MM.1S (cell line): ENCODE measurements at places on chromosomes 1 and 21.

DNA sequence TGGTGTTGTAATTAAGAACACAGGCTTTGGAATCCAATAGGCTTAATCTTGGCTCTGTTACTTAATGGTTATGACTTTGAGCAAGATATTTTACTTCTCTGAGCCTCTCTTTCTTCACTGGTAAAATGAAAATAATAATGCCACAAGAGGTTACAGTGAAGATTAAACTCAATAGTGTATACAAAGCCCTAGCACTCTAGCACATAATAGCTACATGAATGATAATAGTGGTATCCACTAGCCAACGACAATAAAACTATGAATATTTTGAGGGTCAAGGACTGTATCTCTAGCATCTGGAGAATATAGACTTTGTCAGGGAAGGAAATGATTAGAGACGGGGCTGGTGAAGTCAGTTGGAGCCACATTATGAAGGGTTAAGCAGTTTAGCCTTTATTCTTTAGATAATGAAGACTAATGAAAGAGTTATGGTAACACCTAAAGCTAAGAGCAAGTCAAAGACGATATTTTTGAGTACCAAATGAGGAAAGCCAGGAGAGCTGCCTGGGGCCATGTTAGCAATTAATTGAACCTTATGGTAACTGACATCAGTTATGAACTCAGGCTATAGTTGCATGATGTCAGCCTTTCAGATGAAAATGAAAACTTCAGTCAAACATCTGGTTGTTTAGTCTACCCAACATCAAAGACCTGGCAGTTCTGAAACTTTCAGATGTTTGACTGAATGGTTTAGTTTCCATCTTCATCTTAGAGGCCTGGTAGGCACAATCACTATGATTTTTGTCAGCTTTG lies 32.8 kb upstream of the RNF11 start:
- H3K27me3 ChIP-seq = no peaks in the 10 kb centered on the region
- DNase-seq = peak; percentile 95
- H3K27ac ChIP-seq = peak overlapping the region; percentile 92

GRCh38 chr1:36565576-36566501 lies 83.1 kb upstream of the CSF3R start:
- H3K4me1 ChIP-seq = no peaks in the 10 kb centered on the region
- no peak overlapping the region for H3K4me3 ChIP-seq

GRCh38 chr1:217134857-217135568 lies 411.8 kb upstream of the ESRRG start:
- H3K27me3 ChIP-seq = peaks cover 8% of the 10 kb centered on the region; the same call in 1 of the 2 replicates
- H3K4me3 ChIP-seq = peak overlapping the region; percentile 70
- no peak overlapping the region for H3K27ac ChIP-seq
- DNase-seq = peak; percentile 16
- H3K4me1 ChIP-seq = no peaks in the 10 kb centered on the region

GRCh38 chr1:20787840-20788795 lies 1.0 kb upstream of the HP1BP3 start:
- peak overlapping the region; percentile 88 for H3K4me3 ChIP-seq
- peaks cover 11% of the 10 kb centered on the region; the same call in 1 of the 2 replicates for H3K4me1 ChIP-seq
- DNase-seq = no peak
- H3K27me3 ChIP-seq = no peaks in the 10 kb centered on the region
- peak overlapping the region; percentile 68; the same call in 1 of the 2 replicates for H3K27ac ChIP-seq
- H3K36me3 ChIP-seq = no peaks in the 10 kb centered on the region

- H3K4me1 ChIP-seq = no peaks in the 10 kb centered on the region
- peaks cover 83% of the 10 kb centered on the region for H3K27me3 ChIP-seq
- no peak for DNase-seq
These were observed 440.8 kb downstream of the NPHP4 start for GRCh38 chr1:5551274-5551975.

GRCh38 chr1:190046231-190046630 lies 431.4 kb downstream of the BRINP3 start:
- no peaks in the 10 kb centered on the region for H3K27me3 ChIP-seq
- no peak overlapping the region for H3K4me3 ChIP-seq
- H3K27ac ChIP-seq = no peak overlapping the region
- no peaks in the 10 kb centered on the region for H3K4me1 ChIP-seq
- no peak for DNase-seq

DNA sequence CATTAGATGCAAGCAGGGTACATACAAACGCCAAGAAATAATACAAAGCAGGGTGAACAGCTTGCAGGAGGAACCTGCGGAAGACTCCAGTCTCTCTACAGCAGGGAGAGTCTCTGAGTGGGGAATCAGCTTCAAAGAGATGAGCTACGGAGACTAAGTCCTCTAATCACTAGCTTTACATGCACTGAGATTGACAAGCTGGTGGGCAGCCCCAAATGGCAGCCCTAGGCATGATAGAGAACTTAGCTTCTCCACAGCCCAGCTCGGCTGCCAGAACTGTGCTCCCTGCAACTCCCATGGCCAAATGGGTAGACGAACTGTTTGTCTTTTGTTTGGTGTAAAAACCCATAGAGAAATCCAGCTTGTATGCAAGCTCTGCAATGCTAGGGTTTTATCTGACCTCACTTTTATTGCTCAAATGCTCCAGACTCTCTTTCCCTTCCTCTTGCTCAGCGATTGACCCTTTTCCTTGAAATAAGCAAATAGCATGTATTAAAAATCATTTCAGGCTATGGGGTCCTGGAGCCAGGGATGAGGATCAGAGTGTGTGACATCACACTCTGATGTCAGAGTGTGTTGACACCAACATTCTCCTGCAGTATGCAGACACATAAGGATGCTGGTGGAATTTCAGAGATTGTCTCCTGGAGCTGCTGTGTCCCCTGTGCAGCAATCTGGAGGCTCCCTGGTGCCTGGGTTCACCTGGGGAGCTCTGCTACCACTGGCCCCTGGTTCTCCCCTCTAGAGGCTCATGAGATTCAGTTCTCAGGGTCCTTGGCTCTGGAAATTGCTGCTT lies 238.5 kb downstream of the TTLL7 start:
- DNase-seq = no peak
- no peaks in the 10 kb centered on the region for H3K36me3 ChIP-seq
- no peaks in the 10 kb centered on the region for H3K4me1 ChIP-seq
- H3K4me3 ChIP-seq = no peak overlapping the region
- no peaks in the 10 kb centered on the region for H3K27me3 ChIP-seq
- H3K27ac ChIP-seq = no peak overlapping the region

- H3K27me3 ChIP-seq = no peaks in the 10 kb centered on the region
- no peak for DNase-seq
- H3K36me3 ChIP-seq = no peaks in the 10 kb centered on the region
- no peaks in the 10 kb centered on the region for H3K4me1 ChIP-seq
- no peak overlapping the region for H3K27ac ChIP-seq
- no peak overlapping the region for H3K4me3 ChIP-seq
These were observed 63.4 kb downstream of the MAGI3 start for GRCh38 chr1:113453771-113454083.

- no peak overlapping the region for H3K4me3 ChIP-seq
- no peaks in the 10 kb centered on the region for H3K36me3 ChIP-seq
- H3K27me3 ChIP-seq = no peaks in the 10 kb centered on the region
- no peak for DNase-seq
These were observed 59.4 kb downstream of the SLC30A7 start for GRCh38 chr1:100955322-100955721.

DNA sequence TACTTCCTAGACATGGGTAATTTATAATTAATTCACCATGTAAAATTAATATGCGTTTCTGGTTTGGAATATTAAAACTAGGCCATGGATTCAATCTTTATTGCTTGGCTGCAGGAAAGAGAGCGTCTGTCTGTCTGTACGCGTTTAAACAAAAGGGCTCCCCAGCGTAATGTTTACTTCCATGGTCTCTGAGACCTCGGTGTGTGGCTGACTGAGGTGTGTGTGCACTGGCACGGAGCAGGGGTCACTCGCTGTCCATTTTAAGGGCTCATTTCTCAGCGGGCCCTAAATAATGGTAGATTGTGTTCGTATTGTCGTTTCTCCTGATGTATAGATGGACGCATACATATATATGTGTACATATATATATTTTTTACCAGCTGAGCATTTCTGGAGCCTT lies 119.6 kb downstream of the ATG4C start:
- H3K4me3 ChIP-seq = no peak overlapping the region
- H3K36me3 ChIP-seq = no peaks in the 10 kb centered on the region
- no peaks in the 10 kb centered on the region for H3K27me3 ChIP-seq
- no peak for DNase-seq

DNA sequence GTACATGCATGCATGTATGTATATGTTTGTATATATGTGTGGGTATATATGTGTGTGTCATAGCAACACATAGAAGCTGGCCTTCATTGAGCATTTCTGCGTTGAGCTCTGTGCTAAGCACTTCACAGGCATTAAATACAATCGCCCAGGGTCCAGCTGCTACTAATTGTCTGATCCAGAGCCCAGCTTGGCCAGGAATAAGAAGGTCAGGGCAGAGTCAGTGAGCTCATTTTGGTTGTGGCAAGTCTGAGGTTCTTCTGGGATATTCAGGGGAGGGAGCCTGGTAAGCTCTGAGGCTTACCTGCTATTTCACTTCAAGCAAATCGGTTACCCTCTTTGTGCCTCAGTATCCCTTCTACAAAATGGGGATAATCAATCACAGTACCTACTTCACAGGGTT lies 59.6 kb downstream of the FOXO6 start:
- DNase-seq = no peak
- no peak overlapping the region for H3K27ac ChIP-seq
- H3K4me3 ChIP-seq = no peak overlapping the region
- no peaks in the 10 kb centered on the region for H3K36me3 ChIP-seq

DNA sequence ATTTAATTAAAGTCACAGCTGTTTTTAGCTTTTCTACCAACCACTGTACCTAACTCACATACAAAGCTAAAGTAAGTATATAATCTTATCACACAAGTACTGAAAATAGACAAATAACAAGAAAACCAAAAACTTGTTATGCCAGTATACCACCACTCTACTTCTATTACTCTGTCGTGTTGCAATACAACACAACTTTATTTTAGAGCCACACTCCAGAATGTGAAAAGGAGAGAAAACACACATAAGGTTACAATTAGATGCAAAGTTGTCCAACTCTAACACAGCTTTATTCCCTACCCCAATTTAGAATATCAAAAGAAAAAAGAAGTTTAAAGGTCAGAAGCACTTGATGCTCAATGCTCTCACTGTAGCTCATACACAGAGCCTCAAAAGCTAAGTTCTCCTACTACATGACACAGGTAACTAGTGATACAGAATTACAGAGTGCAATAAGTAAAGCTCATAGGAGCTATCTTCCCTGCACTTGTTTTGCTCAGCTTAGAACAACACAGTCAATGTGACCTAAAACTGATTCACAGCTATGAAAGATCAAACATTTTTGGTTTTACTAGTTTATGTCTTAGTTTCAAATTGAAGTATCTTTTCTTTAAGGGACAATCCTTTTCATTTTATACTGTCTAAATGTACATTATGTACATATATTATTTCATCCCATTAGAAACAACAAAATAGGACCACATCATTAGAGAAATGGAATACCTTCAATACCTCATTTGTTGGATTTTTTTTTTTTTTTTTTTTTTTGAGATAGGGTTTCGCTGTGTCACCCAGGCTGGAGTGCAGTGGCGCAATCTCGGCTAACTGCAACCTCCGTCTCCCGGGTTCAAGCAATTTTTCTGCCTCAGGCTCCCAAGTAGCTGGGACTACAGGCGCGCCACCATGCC lies 29.2 kb downstream of the EYA3 start:
- H3K4me3 ChIP-seq = no peak overlapping the region
- H3K4me1 ChIP-seq = peaks cover 10% of the 10 kb centered on the region
- no peak overlapping the region for H3K27ac ChIP-seq
- H3K36me3 ChIP-seq = 0 out of 2 replicates have a peak, but pooled peaks cover 2% of the 10 kb centered on the region
- no peak for DNase-seq
- H3K27me3 ChIP-seq = no peaks in the 10 kb centered on the region

DNA sequence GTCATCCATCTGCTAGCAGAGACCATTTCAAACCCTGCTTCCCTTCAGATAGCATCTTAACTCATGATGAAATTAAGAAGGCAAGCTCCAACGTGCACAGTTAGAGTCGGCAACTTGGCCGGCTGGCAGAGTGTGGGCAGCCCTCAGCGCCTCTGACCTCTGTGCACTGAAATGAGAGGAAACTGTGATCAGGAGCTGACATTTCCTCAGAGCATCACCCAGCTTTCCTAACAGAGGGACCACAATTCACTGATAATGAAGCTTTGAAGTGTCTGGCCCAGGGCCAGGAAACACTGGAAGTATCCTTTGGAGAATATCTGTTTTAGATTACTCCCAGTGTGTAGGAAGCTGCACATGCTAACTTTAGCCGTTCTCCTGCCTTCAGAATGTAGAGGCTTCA lies 145.0 kb upstream of the ZC3H11B start:
- H3K4me1 ChIP-seq = no peaks in the 10 kb centered on the region
- H3K27ac ChIP-seq = no peak overlapping the region
- no peaks in the 10 kb centered on the region for H3K36me3 ChIP-seq
- no peak overlapping the region for H3K4me3 ChIP-seq
- no peak for DNase-seq

- H3K27me3 ChIP-seq = peaks cover 47% of the 10 kb centered on the region
- no peak for DNase-seq
- H3K4me1 ChIP-seq = no peaks in the 10 kb centered on the region
- H3K27ac ChIP-seq = no peak overlapping the region
These were observed 43.6 kb upstream of the SLC45A1 start for GRCh38 chr1:8274352-8274751.

DNA sequence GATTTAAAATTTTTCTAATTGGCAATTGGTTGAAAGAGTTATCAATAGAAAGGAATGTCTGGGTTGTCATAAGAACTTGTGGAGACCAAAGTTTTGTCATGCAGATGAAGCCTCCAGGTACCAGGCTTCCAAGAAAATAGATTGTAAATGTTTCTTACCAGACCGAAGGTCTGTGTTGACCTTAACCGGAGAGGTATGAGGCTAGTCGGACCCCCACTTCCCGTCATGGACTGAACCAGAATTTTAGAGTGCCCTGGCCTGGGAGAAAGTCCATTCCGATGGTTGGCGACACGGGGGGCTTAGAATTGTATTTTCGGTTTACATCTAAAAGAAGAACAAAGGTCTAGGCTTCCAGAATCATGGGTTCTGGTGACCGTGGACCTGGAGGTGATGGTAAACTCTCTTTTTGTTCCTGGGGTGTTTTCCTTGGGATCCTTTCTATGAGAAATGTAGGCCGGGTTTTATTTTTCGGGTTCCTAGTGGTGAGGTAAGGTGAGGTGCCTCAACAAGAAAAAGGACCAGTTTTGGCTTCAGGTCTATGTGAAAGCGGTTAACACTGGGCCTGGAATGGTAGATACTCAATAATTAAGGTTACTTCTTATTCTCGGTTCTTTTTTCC lies 405 bp upstream of the UHMK1 start:
- DNase-seq = no peak
- H3K27me3 ChIP-seq = no peaks in the 10 kb centered on the region
- peak overlapping the region; percentile 84; the same call in 1 of the 2 replicates for H3K27ac ChIP-seq
- H3K36me3 ChIP-seq = peaks cover 10% of the 10 kb centered on the region; the same call in 1 of the 2 replicates

- H3K36me3 ChIP-seq = no peaks in the 10 kb centered on the region
- DNase-seq = no peak
- peaks cover 7% of the 10 kb centered on the region; the same call in 1 of the 2 replicates for H3K4me1 ChIP-seq
- no peak overlapping the region for H3K27ac ChIP-seq
- H3K27me3 ChIP-seq = no peaks in the 10 kb centered on the region
These were observed 125.5 kb downstream of the CLEC20A start for GRCh38 chr1:178371235-178371634.

GRCh38 chr1:7454895-7455784 lies 316.0 kb upstream of the VAMP3 start:
- no peak overlapping the region for H3K4me3 ChIP-seq
- H3K36me3 ChIP-seq = no peaks in the 10 kb centered on the region
- peaks cover 97% of the 10 kb centered on the region for H3K27me3 ChIP-seq
- no peak for DNase-seq
- no peak overlapping the region for H3K27ac ChIP-seq

GRCh38 chr1:165189913-165190312 lies 166.6 kb downstream of the LMX1A start:
- no peaks in the 10 kb centered on the region for H3K36me3 ChIP-seq
- H3K27ac ChIP-seq = no peak overlapping the region

GRCh38 chr21:34191876-34192275 lies 118.5 kb downstream of the MRPS6 start:
- no peaks in the 10 kb centered on the region for H3K36me3 ChIP-seq
- no peak overlapping the region for H3K4me3 ChIP-seq
- H3K27me3 ChIP-seq = no peaks in the 10 kb centered on the region
- DNase-seq = no peak
